NCI-H1417 treated with DMSO at 0.1 percent for 48 hours (cell line): ENCODE measurements at places on chromosomes 5 and 9.

- no peak for DNase-seq
These were observed 8.4 kb downstream of the PLPP7 start for GRCh38 chr9:131297903-131298302.

DNA sequence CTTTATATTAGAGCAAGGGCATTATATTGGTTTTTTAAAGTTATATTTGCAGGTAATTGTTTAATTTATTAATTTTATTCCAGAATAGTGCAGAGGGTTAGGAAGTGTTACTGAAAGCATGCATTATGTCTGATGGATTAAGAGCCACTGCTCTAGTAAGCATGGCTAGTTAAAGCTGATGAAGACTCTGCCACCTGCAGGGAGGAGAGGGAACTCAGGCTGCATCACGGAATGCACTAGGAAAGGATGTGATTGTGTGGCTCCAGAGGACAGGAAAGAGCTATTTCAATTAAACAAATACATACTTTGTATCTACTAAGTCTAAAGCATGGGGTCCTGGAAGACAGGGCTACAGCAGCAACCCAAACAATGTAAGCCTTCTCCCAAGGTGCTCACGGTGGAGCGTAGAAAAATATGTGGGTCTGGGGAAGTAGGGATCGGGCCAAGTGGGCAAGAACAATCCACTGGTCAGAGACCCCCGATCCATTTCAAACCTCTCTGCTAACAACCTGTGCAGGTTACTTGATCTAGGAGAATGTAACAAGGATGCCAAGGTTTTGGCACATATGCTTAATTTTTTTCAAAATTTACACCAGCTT lies 15.3 kb upstream of the GRXCR2 start:
- no peak for DNase-seq

GRCh38 chr5:55597014-55597981 lies 62.5 kb upstream of the PLPP1 start:
- DNase-seq = no peak

GRCh38 chr9:12961276-12961809 lies 186.5 kb downstream of the LURAP1L start:
- no peak for DNase-seq

DNA sequence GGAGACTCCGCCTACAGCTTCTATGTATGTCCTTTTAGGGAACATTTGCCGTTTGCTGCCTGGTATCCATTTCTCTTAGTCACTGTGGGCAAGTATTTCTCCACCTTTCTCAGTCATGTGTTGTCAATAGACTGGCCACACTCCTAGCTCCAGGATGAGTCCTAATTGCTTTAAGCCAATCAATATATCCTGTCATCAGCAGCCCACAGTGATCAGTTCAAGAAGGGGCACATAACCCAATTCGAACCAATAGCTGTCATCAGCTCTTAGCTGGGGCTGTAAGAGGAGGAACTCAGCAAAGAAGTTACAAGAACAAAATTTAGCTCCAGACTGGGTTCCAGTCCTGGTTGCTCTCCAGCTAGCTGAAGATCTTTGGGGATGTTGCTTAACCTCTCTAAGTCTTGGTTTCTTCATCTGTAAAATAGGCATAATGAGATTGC lies 70.7 kb upstream of the MAN2A1 start:
- DNase-seq = no peak
